ENCODE measurements at places on chromosomes 7 and 10. TPM values are rescaled to one million over a fixed set of nuclear protein-coding genes. Genes with fewer than 3 reads are reported as not detected.

PDIA4 gene
- total RNA-seq, result 292 TPM

COL28A1 gene
- not detected for total RNA-seq

MYO1G gene
- total RNA-seq, result under 0.01 TPM

MEOX2 gene
- under 0.01 TPM for total RNA-seq

CCDC136 gene
- total RNA-seq, result 3.6 TPM

FZD8 gene
- total RNA-seq, result 33.4 TPM

ADAP1 gene
- total RNA-seq, result 3.6 TPM

DGKI gene
- total RNA-seq, result 0.36 TPM

TACR2 gene
- 0.09 TPM for total RNA-seq

TBX20 gene
- total RNA-seq, result 1.3 TPM

TRIM50 gene
- total RNA-seq, result not detected

SPDYE3 gene
- not detected for total RNA-seq

BAIAP2L1 gene
- total RNA-seq, result 0.47 TPM

TMEM248 gene
- total RNA-seq, result 51.6 TPM

TCAF2 gene
- 5.2 TPM for total RNA-seq

SFRP5 gene
- not detected for total RNA-seq

CFAP70 gene
- total RNA-seq, result 0.27 TPM

SH3PXD2A gene
- 3.0 TPM for total RNA-seq

PNLIP gene
- total RNA-seq, result not detected

PALD1 gene
- 25.0 TPM for total RNA-seq

CPXM2 gene
- total RNA-seq, result 5.1 TPM

ACHE gene
- total RNA-seq, result 0.18 TPM

ITIH5 gene
- total RNA-seq, result not detected

C7orf33 gene
- total RNA-seq, result not detected

DUSP5 gene
- 21.7 TPM for total RNA-seq

SGCE gene
- total RNA-seq, result 47.1 TPM

ZNF503 gene
- 0.72 TPM for total RNA-seq

All from endothelial cell of coronary artery (primary cell).